Cortex of kidney (tissue), 1 donor: ENCODE measurements at places on chromosomes 1 and 21.

DNA sequence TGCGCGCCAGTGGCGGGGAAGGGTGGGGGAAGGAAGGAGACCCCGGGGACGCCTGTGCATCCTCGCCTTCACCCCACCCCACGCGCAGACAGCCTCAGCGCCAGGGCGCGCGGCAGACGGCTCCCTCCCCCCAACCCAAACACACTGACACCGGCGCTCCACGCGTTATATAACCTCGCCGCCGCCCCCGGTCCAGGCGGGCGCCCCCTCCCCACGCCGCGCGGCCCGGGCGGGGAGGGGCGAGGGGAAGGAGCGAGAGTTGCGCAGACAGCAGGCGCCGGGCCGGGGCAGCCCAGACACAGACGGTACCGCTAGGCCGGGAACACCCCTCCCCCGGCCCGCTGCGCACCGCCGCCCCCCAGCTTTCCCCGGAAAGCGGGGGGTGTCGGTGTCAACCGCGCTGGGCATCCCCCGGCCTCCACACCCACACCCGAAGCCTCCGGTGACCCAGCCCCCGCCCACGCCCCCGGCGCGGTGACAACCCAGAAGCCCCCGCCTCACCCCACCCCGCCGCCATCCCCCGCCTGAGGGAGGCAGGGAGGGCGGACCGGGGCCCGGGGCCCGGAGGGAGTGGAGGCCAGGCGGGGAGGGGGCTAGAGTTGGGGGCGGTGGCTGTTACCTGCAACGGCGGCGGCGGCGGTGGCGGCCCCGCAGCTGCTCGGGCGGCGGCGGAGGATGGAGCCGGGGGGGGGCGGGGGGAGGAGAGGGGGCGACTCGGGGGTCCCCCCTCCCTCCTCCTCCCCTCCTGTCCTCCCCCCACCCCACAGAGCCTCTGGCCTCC, 432 bp downstream of the AKT3 start:
- DNase-seq: no peak

GRCh38 chr1:16954579-16954978, 25.8 kb downstream of the MFAP2 start:
- DNase-seq: no peak

DNA sequence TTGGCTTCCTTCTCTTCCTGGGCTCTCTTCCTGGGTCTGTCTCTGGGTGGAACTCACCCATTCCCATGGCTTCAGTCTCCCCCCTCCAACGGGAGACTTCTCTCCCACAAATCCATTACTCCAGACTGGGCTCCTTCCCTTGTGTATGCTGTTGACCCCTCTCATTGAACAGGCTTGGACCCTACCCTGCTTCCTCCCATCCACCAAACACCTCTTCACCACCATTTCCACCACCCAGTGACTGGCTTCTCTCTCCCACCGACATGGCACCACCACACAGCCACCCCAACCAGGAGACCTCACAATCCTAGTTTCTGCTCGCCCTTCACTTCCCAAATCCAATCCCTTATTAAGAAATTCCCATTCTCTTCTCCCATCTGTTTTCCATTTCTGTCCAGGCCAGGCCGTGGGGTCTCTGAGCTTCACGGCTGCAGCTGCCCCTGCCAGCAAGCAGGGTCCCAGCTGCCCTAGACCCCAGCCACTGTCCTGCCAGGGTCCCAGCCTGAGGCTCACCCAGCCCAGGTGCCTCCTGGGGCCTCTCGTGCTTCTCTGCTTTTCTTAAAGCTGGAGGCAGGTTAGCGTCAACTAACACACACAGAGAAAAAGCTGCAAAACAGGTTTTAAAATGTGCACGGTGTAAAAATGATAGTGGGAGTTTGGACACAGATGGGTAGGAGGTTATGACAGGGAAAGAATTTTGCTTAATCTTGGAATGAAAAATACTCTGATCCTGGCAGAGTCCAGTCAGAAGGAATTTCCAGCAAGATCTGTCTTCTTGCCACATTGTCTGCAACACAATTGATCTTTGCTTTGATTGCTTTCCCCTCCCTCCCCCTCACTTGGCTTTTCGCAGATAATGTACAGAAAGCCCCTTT, 383.8 kb upstream of the VAMP3 start:
- no peak for DNase-seq

GRCh38 chr1:186985889-186986491, 157.2 kb downstream of the PLA2G4A start:
- DNase-seq: no peak

DNA sequence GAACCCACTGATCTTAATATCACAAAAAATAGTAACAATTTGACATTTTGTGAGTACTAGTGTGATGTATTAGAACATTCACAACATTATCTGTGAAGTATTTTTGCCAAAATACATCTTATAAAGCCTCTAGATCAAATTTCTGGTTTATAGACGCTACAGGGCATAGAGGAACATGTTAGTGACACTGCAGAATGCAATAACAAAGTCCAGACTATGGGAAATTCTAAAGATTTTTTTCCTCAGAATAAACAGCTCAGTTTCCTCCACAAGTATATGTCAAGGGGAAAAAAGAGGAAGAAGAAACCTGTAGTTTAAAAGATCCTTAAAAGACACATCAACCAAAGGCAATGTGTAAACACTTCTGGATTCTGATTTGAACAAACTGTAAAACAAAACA, 26.4 kb upstream of the MROH9 start:
- no peak for DNase-seq

GRCh38 chr21:41751611-41752011, 15.2 kb downstream of the RIPK4 start:
- no peak for DNase-seq

- DNase-seq: no peak
These were observed 101.0 kb downstream of the PDE9A start for GRCh38 chr21:42754270-42754933.

DNA sequence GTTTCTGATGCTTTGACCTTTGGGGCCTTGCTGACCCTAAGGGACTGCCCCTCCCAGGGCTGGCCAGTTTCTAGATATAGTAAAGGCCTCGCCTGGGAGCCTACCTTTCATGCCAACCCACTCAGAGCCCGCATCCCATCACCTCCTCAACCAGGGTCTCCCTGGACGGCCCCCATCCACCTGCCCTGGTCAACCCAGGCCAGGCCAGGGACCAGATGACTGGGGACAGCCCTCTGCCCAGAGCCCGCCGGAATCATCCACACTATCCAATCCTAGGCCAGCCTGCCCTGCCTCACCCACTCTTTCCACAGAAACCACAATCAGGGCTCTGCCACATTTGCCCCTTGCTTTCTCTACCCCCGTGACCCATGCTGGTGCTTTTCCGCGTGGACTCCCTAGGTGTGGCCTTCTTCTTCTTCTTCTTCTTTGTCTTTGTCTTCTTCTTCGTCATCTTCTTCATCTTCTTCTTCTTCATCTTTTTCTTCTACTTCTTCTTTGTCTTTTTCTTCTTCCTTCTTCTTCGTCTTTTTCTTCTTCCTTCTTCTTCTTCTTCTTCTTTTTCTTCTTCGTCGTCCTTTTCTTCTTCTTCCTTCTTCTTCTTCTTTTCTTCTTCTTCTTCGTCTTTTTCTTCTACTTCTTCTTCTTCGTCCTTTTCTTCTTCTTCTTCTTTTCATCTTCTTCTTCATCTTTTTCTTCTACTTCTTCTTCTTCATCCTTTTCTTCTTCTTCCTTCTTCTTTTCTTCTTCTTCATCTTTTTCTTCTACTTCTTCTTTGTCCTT, 11.5 kb upstream of the H6PD start:
- DNase-seq: no peak

DNA sequence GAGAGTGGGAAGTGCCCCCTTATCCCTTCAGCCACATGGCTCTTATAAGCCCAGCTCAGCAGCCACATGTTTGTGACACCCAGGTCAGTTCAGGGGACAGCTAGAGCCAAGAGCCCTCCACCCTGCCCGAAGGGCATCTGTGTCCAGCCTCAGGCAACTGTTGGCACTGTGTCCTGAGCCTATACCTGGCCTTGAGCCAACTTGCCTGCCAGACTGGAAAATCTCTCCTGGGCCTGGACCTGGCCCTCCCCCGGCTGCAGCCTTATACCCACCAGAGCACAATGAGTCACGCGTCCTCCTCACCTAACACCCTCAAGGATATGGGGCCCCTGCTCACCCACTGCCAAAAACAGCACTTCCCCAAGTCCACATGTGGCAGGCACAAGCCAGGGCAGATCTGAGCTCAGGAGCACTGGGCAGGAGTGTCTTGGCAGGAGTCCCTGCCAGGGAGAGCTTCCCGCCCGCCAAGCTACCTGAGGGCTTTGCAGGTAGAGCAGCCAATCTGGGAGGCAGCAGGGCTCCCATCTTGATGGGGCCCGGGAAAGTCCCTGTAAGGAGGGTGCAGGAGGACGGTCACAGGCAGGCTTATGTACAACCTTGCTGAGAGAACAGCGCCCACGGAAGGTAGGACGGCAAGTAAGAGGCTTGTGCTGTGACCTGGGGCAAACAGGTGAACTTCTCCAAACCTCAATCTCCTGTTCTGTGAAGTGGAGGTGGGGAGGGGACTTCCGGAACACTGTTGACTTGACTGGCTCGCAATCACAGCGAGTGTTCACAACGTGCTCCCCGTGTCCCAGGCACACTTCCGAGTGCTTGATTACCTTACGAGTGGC, 19.8 kb upstream of the HSPG2 start:
- DNase-seq: no peak
